ENCODE measurements at places on chromosomes 4 and X.

DNA sequence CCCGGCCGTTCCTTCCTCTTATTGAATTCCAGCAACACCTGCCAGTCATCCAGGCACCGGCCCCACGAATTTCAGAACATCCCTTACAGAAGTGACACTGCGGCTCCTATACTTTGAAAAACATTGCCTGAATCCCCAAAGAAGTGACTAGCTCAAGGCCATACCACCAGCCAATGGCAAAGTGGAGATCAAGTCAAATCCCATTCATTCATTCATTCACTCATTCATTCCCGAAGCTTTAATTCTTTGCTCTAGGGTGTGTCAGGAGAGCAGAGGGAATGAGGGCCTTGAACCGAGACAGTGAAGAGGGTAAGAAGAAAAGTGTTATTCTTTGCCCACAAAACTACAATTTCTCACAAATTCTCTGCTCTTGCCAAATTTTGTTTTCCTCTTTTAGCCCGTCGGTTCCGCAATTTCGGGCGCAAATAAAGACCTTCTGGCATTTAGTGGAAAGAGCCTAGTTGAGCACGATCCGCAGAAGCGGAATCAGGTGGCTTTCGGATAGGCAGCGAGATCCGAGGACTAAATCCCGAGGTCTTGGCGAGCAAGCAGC is 824 bp upstream of the HMGB3 start:
- no peak for DNase-seq

GRCh38 chr4:19130866-19131265 is 1109.3 kb upstream of the LCORL start:
- no peak for DNase-seq

- no peak for DNase-seq
Observed at GRCh38 chr4:56052481-56052880, 103.7 kb downstream of the CEP135 start.

DNA sequence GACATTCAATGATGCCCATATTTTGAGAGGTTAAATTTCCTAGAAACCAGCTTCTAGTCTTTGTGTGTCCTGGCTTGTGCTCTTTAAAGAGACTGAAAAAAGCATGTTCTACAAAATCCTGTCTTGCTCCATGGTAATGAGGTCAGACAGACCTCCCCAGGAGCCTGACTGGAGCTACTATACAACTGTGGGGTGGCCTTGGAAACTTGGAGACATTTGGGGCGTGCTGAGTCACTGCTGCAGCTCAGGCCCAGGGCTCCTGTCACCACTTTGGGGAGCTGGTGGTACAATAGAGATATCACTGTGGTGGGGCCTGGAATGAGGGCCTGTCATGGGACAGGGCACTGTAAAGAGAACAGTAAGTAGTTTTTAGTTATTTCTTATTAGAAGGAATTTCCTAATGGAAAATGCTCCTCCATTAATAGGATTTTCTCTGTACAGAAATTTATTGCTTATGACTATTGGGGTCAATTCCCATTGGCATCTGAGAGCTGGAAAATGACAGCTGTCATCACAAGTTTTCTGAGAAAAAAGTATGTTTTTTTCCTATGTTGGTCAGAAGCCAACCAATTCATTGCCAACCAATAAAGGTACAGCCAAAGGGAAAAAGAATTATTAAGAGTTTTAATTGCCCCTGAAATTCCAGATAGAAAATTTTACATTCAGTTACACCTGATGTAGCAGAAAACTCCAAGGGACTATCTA is 207.4 kb upstream of the JADE1 start:
- DNase-seq, result no peak

DNA sequence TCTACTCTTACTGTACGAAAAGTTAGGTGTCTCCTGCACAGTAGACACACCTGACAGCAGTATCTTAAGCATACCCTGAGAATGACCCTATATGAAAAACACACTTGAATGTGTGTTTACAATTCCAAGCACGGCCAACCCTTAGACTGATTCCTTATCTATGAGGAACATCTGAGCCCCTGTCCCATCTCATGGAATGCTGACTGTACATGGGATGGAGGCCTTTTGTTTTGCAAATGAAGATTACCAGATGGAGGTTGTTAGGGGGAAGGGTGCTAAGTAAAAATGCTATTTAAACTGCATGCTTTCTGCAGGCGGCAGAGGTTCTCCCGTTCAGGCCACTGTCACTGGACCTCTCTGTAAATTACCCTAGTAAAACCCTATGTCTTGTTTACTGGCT is 2.2 kb downstream of the PAQR3 start:
- no peak for DNase-seq

GRCh38 chr4:8198906-8199593 is at the start of gene SH3TC1:
Gene SH3TC1 (plus strand): TSS chr4:8199290. CDS start chr4:8205195, 5,905 bp downstream.
- DNase-seq, result peak; percentile 37

- DNase-seq, result no peak
Observed at GRCh38 chrX:11461201-11462001, 168.2 kb downstream of the AMELX start.

GRCh38 chr4:38013461-38014366 is 53.5 kb downstream of the PTTG2 start:
- DNase-seq, result no peak

DNA sequence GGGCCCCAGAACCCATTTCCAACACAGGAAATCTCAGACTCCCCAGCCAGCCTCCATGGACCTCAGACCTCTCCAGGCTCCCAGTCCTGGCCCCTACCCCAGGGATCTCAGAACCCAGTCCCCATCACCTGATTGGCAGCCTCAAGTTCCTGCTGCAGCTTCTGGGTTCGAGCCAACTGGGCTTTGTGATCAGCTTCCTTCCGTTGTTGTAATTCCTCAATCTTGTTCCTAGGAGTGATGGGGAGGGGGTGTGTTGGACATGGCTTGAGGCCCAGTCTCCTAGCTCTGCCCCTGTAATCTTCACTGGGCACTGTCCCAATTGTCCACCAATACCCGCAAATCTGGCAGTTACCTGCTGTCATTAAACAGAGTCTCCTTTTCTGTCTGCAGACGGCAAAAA is 12.6 kb downstream of the GRIPAP1 start:
- no peak for DNase-seq

DNA sequence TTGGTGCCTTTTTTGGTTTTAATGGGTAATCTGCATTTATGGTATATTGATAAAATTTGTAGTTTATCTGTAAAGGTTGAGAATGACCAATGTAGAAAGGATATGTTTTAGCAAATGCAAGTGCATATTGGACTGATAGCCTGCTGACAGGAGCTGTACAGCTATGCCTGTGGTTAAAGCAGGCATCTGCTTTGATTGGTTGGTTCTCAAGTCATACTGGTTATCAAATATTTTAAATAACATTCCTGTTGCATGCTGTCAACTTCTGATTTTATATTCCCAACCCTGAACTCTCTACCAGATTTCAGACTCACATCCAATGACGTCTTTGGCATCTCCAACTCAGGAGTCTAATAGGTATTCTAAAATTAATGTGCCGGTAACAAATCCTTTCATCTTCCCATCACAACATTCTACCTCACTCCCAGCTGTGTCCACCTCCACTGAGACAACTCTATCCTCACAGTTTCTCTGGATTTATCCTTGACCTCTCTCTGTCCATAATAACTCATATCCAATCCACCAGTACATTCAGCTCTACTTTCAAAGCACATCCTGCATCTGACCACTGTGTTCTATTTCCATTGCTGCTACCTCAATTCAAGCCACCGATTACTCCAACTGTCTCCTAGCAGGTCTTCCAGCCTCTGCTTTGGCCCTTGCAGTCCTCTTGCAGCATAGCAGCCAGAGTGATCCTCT is 125.7 kb downstream of the CAMK2D start:
- no peak for DNase-seq

GRCh38 chr4:120498678-120499077 is 423.8 kb downstream of the PRDM5 start:
- DNase-seq, result no peak

DNA sequence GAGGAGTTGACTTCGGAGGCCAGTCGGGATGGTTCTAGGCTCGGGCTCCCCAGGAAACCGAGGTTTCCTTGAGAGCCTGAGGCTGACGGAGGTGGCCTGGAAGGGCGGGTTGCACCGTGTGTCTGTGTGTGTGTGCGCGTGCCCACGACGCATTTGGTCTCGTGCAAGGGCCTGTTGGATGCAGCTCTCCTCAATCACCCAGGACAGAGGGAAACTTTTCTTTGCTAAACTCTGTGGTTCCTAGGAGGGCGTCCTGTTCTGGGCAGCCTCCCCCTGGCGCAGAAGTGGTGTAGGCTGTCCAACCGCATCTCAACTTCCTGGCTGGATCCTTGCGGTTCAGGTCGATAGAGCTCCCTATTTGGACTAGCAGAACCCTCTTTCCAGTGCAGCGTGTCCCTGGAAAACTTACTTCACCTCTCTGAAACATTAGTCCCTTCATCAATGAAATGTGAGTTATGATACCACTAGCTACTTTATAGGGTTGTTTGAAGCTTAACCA is 973 bp downstream of the STK32B start:
- DNase-seq, result no peak

DNA sequence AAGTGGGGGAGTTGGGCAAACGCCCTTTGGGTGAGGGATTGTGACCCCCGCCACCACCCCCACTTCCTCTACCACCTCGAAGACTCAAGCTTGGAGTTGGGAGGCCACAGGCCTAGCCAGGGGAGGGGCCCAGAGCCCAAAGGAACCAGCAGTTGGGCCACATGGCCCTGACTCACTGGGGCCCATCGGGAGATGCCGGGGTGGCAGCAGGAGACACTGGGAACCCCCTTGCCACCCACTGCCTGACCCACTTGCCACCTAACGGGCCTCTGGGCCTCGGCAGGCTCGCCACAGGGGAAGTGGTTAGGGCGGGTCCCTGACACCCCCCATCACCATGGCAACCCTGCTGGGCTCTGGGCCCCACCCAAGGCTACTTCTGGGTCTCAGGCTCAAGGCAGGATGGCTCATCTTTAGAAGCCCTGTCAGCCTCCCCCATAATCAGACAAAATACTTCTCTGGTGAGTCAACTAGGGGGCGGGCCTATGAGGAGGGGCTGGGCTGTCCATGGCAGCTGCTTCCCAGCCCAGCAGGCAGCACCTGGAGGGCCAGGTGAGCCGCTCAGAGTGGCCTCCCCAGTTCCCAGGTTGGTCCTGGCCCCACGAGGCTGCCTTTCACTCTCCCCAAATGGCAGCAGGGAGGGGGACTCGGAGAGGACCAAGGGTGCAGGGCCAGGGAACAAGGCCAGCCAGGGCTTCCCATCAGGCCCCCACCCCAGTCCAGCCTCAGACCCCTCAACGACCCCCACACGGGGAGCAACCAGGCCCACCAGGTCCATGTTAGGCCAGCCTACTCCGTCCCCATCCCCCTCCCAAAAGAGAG is 5.6 kb downstream of the FLNA start:
- DNase-seq, result peak; percentile 91

GRCh38 chr4:55345980-55346850 is at the start of gene SRD5A3:
Gene SRD5A3 (plus strand): TSS chr4:55346242. CDS start chr4:55346337, 95 bp downstream.
- DNase-seq, result peak; percentile 34

- DNase-seq, result no peak
Observed at GRCh38 chr4:23458054-23458453, 431.8 kb downstream of the PPARGC1A start.

GRCh38 chrX:78922754-78923153 is 22.4 kb upstream of the P2RY10 start:
- no peak for DNase-seq

- DNase-seq, result no peak
Observed at GRCh38 chr4:165539801-165540200, 161.0 kb downstream of the CPE start.

- no peak for DNase-seq
Observed at GRCh38 chrX:39260965-39261364, 459.7 kb downstream of the MID1IP1 start.
